Hepatic stellate cell (primary cell): ENCODE measurements at places on chromosomes 5 and 9.

GRCh38 chr5:117433818-117434217 lies 859.2 kb upstream of the SEMA6A start:
- no peak for DNase-seq

DNA sequence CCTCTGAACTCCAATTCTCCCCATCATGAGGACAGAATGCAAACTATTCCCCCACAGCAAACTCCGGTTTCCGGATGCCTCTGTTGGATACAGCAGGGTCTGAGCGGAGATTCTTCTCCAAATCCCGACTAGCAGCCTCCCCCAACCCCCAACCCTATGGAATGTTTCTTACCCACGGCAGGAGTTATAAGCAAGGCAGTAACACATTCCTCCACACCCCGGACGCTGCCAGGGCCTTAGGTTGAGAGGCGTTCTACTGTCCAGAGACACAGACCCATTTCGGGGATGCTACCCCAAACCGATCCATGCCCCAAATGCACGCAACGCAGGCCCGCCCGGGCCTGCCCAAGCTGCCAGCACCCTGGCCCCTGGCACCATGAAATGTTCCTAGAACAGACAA lies 85.6 kb upstream of the LMX1B start:
- no peak for DNase-seq

DNA sequence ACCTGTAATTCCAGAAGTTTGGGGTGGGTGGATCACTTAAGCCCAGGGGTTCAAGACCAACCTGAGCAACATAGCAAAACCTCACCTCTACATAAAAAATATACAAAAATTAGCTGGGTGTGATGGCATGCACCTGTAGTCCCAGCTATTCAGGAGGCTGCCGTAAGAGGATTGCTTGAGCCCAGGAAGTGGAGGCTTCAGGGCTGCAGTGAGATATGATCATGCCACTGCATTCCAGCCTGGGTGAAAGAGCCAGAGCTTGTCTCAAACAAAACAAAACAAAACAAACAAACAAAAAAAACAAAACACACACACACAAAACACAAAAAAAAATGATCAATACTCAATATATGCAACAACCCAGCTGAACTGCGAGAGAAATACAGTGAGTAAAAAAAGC lies 29.5 kb upstream of the TRIM14 start:
- DNase-seq, result no peak

DNA sequence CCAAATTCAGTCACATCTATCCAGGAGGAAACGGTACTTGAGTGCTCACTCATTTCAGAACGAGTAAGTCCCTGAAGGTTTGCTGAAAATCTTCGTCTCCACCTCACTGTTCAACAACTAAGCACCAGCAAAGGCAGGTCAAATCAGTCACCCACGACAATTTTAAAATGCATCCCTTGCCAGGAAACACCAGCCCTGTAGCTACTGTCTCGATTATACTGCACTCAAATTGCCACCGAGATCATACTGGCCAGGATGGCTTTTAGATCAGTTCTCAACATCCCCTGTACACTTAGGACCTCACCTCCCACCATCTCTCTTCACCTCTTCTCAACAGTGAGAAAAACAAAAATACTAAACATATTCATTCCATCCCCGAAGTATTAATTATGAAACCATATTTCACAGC lies 298.6 kb downstream of the AGTPBP1 start:
- no peak for DNase-seq

GRCh38 chr9:115114546-115114945 lies 3.4 kb downstream of the TNC start:
- no peak for DNase-seq

GRCh38 chr9:106880863-106881262 lies 17.9 kb downstream of the ZNF462 start:
- no peak for DNase-seq
